ENCODE measurements at places on chromosomes 3 and 15.

DNA sequence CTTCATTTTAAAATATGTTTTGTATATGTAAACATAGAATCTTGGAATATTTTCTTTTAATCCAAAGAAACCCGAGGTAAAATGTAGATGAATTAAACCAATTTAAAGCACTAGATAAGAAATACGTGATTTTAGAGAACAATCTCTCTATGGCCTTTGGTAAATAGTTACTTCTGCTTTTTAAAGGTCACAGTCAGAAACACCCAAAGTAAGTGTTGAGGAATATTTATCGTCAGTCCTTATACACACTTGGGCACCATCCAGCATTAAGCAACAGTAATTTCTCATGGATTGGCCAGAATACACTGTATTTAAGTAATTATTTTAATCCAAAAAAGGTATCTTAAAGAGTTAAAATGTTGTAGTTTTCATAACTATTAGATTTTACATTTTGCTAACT is 713.2 kb downstream of the NLGN1 start:
- H3K27ac ChIP-seq = no peak overlapping the region
- H3K4me3 ChIP-seq = no peak overlapping the region
- no peaks in the 10 kb centered on the region for H3K4me1 ChIP-seq

DNA sequence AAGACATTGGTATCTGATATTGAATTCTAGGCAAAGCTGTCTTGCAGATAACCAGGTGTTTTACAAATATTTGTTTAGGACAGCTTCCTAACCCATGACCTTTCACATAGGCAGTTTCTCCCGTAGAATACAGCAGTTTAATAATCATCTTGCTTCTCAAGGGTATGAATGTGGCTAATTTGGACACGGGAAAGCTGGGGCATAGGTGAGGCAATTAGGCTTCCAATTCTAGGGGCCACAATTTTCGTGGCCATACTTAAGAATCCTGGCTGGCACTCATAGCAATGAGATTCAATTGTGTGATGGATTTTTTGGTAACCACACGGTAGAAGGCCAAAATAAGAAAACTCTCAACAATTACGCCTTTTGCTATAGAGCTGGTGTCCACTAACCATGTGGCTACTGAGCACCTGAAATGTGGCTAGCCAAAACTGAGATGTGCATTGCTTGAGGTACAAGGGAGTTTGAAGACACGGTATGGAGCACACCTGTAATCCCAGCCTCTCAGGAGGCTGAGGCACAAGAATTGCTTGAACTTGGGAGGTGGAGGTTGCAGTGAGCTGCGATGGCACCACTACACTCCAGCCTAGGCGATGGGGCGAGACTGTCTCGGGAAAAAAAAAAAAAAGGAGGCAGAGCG is 34.4 kb downstream of the TFRC start:
- peaks cover 43% of the 10 kb centered on the region for H3K36me3 ChIP-seq
- H3K4me3 ChIP-seq = no peak overlapping the region
- H3K27me3 ChIP-seq = no peaks in the 10 kb centered on the region

GRCh38 chr15:41944313-41944940 is 27.9 kb downstream of the EHD4 start:
- H3K27ac ChIP-seq = no peak overlapping the region
- no peak for DNase-seq
- H3K4me3 ChIP-seq = no peak overlapping the region
- no peaks in the 10 kb centered on the region for H3K27me3 ChIP-seq
- peaks cover 17% of the 10 kb centered on the region for H3K4me1 ChIP-seq

DNA sequence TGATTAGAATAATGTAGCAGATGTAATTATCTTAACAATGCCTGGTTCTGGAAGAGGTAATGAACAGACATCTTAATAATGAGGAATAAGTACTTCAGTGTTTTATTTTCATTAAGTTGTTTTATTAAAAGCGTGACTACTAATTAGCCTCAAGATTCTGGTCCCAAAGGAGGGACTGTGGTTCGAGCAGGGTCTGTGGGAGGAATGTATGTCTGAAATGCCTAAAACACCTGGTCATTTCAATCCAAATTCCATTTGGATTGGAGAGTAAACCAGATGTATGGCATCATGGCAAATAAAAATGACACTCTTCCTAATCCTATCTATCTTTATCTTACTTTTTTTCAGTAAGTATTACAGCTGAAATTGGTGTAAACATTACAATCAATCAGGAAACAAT is 243.2 kb downstream of the PDZRN3 start:
- no peak overlapping the region for H3K4me3 ChIP-seq
- H3K36me3 ChIP-seq = no peaks in the 10 kb centered on the region

DNA sequence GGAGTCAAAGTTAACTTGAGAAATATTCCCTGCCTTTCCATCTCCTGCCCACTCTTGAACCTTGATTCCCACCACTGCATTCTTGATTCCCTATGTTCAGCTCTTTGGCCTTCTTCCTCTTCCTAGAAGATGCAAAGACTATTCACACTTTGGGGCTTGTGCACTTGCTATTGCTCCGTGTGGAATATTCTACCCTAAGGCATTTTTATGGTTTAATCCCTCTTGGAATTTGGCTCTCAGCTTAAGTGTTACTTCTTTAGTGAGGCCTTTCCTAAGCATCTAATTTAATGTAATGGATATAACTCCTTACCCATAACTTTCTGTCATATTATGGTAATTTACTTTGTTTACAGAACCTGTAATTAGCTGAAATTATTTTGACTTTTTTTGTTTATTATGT is 318.9 kb upstream of the COL8A1 start:
- no peak overlapping the region for H3K27ac ChIP-seq
- DNase-seq = no peak
- no peaks in the 10 kb centered on the region for H3K4me1 ChIP-seq
- H3K36me3 ChIP-seq = no peaks in the 10 kb centered on the region
- no peaks in the 10 kb centered on the region for H3K27me3 ChIP-seq

Measured in central memory CD8-positive, alpha-beta T cell (primary cell).